Skeletal muscle cell (primary cell): ENCODE measurements at places on chromosomes 6 and 20.

DNA sequence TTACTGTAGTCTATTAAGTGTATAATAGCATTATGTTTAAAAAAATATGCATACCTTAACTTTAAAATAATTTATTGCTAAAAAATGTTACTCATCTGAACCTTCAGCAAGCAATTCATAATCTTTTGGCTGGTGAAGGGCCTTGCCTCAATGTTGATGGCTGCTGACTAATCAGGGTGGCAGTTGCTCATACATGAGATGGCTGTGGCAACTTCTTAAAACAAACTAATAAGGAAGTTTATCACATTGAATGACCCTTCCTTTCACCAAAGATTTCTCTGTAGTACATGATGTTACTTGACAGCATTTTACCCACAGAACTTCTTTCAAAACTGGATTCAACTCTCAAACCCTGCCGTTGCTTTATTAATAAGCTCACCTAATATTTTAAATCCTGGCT lies 84.0 kb downstream of the TASP1 start:
- DNase-seq = no peak

GRCh38 chr6:166650824-166651807 lies 24.1 kb upstream of the RPS6KA2 start:
- DNase-seq = no peak

DNA sequence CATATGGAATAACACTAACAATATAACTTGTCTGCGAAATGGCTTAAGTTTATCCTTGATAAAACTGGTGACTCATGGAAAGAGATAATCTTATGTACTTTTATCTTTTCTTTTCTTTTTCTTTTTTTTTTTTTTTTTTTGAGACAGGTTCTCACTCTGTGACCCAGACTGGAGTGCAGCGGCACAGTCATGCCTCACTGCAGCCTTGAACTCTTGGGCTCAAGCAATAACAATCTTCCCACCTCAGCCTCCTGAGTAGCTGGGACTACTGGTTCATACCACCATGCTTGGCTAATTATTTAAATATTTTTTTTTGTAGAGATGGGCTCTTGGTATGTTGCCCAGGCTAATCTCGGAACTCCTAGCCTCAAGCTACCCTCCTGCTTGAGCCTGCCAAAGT lies 68.1 kb upstream of the SCGN start:
- DNase-seq = no peak

DNA sequence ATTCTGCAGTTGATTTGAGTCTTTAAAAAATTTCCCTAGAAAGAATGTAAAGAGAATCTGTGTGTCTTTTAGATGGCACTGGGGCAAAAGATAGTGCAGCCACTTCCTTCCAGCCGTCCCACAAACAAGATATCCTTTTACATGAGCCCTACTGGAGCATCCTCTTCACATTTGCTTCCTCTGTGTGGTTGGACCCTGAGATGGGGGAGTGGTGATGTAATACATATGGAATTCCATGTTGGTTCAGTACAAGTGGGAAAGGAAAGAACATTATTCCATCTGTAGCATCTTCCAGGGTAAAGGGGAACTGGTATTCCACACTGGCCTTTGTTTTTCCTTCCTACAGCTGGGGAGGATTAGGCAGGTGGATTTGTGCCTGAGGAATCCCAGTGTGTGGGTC lies 78.9 kb upstream of the ISM1 start:
- no peak for DNase-seq

GRCh38 chr20:44008806-44009678 lies 94.4 kb downstream of the TOX2 start:
- no peak for DNase-seq
